Suppressor macrophage (primary cell): ENCODE measurements at places on chromosomes 7 and 10.

DNA sequence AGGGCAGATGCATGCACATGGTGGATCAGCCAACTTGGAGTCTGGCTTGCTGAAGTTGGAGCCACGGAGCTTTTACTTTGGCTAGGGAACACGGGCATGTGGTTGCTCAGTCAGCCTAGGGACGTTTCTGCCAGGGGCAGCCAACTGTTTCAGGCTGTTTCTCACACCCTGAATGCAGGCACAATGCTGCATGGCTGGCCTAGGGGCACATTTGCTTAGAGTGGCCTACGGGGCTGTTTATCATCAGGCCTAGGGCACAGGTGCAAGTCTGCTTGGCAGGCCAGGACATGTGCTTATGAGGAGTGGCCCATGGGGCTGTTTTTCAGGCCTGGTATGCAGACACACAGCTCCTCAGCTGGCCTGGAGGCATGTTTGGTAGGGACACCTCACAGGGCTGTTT is 107.4 kb downstream of the GSAP start:
- no peak for DNase-seq

GRCh38 chr7:122068046-122068445 is 76.0 kb downstream of the AASS start:
- no peak for DNase-seq

DNA sequence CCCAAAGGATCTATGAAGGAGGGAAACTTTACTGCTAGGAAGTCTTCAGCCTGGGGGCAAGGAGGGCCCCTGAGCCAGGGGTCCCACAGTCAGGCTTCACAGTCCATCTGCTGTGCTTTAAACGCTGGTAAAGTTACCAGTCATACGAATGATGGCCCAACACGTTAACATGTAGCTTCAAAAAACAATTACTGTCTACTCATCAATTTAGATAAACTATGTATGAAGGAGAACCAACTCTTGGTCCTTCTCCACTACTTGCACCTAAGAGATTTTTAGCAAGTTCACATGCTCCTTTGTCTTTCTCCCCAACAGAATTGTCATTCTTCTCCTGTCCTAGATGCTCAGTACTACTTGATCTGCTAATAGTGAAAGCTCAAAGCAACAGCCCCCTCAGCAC is 16.6 kb downstream of the JCAD start:
- no peak for DNase-seq

GRCh38 chr7:149477494-149478443 is 16.9 kb upstream of the ZNF777 start:
- DNase-seq = no peak

- peak; percentile 48 for DNase-seq
Observed at GRCh38 chr10:98267894-98268693, at the start of gene LOXL4. Gene LOXL4, minus strand, starts transcription at chr10:98268194. Its CDS starts 5,175 bp downstream, at chr10:98263019.

DNA sequence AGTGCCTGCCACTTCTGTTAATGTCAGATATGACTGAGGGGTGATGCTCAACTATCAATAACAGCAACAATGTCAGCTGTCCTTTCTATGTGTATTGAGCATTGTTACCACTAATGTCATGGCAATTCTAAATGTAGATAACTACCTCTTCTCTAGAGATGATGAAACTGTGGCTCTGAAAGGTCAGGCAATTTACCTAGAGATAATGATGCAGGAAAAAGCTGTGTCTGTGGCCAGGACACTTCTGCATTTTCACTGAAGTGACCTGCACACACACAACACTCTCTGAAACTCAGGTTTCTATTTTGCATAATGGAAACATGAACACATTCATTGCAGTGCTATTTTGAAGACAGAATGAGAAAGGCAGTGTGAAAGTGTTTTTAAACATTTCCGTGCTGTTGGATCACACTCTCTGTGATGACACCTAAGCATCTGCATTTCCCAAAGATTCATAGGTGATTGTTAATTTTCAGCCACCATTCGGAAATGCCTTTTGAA is 148.2 kb downstream of the KCND2 start:
- no peak for DNase-seq

- no peak for DNase-seq
Observed at GRCh38 chr7:33731912-33732311, 173.4 kb upstream of the BMPER start.

- no peak for DNase-seq
Observed at GRCh38 chr10:77431209-77431611, 206.4 kb downstream of the KCNMA1 start.

- peak; percentile 43 for DNase-seq
Observed at GRCh38 chr10:99964791-99965190, 45.0 kb downstream of the DNMBP start.

DNA sequence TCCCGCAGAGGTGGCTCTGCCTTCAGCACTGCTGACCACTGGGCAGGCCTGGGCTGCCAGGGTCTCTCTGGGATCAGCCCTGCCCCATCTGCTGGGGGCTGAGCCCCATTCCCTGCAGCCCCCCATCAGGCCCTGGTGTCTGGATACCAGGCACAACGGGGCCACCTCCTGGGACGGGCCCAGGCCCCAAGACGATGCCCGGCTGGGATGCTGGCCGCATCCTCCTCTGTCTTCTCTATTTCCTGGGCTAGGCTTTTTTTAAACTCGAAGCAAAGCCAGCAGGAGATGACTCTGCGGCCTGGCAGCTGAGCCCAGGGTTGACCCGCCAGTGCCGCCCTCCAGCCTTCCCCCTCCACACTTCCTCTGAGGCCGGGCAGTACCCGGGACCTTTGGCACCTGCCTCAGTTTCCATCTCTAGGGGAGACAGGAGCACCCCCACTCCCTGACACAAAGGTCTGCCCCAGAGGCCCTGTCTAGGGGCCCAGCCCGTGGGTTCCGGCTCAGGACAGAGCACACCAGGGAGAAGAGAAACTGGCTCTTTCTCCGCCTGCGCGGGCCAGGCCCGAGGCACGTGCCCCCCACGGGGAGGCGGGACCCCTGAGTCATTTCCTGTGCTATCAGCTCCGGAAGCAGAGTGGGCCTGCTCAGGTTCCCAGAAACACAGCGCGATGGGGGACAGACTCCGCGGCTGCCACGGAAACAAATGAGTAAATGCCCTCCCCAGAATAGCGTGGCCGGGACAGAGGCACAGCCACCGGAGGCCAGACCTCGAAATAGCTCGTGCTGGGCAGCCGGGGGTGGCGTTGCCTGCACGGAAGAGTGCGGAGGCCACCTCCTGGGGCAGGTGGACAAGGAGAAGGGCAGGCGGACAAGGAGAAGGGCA is 84.6 kb upstream of the PDGFA start:
- peak; percentile 96 for DNase-seq

- no peak for DNase-seq
Observed at GRCh38 chr7:54690050-54690443, 69.0 kb downstream of the SEC61G start.

- DNase-seq = no peak
Observed at GRCh38 chr7:149713731-149714068, 59.7 kb downstream of the ZNF467 start.

- no peak for DNase-seq
Observed at GRCh38 chr10:662686-663465, 26.6 kb downstream of the DIP2C start.

DNA sequence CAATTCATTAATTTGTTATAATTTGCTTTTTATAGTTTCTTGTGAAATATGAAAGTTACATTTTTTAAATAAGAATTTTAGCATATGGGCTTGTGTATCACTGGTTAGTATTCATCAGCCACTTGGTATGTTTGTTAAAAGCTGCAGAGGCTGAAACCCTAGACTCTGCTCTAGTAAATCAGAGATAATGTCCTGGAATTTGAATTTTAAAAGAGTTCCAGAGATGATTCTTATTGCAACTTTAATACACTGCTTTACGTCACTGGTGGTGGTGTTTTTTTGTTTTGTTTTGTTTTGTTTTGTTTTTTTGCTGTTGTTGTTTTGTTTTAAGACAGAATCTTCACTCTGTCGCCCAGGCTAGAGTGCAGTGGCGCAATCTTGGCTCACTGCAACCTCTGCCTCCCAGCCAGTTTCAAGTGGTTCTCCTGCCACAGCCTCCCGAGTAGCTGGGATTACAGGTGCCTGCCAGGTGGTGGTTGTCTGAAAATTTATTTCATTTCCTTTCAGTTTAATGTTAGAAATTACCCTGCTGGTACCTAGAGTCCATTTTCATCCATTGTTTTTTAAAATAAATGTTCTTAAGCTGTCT is 43.8 kb downstream of the PTPN12 start:
- no peak for DNase-seq

DNA sequence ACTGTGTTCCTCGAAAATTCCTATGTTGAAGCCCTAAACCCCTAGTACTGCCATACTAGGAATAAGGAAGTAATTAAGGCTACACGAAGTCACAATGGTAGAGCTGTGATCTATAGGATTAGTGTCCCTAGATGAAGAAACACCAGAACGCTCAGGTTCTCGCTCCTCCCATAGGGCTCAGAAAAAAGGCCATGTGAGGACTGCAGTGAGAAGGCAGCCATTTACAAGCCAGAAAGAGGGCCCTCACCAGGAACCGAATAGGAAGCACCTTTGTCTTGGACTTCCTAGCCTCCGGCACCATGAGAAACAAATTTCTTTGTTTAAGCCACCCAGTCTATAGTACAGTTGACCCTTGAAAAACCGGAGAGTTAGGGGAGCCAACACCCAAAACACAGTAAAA is 46.2 kb downstream of the CACUL1 start:
- no peak for DNase-seq

DNA sequence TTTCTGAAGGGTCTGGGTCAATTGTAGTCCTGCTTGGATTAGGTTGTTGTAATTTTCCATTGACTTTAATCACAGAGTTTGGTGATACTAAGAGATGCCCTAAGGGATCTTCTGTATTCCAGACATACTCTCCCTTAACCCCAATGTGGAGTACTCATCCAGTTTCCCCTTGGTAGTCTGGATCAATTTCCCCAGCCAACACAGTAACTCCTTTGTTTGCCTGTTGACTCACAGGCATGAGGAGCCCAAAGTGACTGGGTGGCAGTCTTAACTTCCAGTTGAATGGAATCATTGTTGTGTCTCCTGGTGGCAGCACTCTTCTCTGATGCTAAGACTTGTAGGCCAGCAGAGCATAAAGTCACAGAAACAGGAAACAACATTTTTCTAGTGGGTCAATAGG is 41.5 kb upstream of the PIK3CG start:
- DNase-seq = peak; percentile 35

DNA sequence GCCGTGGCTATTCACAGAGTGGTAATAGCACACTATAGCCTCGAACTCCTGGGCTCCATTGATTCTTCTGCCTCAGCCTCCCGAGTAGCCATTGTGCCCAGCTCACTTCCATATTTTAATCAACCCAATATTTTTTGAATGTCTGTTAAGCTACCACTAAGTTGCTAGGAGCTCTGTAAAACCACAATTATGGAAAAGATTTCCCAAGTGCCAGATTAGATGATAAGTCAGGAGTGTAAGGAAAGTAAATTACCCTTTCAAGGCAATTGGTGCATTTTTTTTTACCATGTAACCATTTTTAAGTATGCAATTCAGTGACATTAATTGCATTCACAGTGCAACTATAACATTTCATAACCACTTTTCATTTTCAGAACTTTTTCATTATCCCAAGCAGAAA is 87.5 kb upstream of the GATAD1 start:
- no peak for DNase-seq

DNA sequence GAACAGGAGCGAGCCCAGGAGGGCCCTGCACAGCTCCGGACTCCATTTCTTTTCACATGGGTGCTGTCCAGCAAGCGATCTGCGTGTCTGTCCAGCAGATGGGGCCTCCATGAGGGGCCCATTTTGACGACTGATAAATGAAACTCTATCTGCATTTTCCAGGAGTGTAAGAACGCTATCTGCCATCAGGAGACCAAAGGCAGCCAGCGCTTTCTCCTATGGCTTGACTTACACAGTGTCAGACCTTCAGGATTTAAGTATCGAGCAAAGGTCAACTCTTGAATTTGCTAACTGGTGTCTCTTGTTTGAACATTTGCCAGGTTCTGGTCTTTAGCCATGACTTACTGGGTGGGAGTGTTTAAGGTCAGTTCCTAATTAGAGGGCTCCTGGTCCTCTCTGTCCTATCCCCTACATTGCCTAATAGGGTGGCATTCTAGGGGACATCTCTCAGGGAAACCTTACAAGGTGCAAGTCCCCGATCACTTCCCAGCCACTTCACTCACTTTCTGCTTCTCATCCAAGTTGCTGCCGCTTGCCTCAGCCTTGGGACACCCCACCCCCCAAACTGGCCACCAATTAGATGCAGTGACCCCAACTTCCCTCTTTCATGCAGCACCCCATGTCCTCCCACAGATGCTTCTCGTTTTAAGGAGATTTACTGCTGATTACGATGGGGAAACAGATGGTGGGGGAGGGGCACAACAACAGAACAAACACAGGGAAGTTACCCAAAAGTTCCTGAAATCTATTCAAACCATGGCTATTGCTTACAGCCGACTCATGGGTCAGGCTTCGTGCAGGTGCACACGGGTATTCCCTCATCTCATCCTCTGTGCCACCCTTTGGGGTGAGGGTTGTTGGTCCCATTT is 20.0 kb downstream of the VSIR start:
- DNase-seq = peak; percentile 97

DNA sequence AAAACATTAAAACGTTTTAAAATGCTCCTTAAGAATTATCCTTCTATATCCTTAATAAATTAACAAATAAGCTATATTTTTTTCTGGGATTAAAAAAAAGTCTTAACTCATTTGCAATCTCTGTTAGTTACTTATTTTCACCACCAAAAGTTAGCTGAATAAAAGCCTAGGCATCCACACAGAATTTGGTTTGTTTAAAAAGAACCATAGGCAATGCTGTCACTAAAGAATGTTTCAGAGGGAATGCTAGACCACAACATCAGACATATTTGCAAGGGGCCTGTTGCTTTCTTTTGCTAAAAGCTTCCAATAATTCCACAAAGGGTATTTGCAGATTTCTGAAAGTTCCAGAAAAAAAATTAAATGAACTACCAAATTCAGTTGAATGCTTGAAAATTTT is 244.2 kb downstream of the POU6F2 start:
- DNase-seq = no peak

- no peak for DNase-seq
Observed at GRCh38 chr10:30294476-30295240, 54.4 kb downstream of the MTPAP start.

DNA sequence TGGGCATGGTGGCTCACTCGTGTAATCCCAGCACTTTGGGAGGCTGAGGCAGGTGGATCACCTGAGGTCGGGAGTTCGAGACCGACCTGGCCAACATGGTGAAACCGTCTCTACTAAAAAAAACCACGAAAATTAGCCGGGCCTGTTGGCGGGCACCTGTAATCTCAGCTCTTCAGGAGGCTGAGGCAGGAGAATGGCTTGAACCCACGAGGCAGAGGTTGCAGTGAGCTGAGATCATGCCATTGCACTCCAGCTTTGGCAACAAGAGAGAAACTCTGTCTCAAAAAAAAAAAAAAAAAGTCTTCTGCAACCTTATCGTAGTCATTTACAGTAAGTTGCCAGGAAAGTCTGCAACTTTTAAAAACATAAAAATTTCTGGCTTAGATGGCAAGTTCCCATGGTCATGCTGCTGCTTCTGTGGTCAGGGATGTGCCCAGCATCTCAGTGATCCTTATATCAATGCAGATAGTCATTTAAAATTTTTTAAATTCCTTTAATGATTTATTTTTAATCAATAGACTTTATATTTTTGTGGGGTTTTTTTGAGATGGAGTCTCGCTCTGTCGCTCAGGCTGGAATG is 15.6 kb downstream of the SUFU start:
- no peak for DNase-seq
